Cerebellar nuclear complex (tissue), 1 donor: ENCODE measurements at places on chromosomes 3 and 15.

- DNase-seq: no peak
Observed at GRCh38 chr3:173893066-173893465, 495.5 kb downstream of the NLGN1 start.

GRCh38 chr15:67571648-67572415, 29.3 kb downstream of the MAP2K5 start:
- DNase-seq: no peak

DNA sequence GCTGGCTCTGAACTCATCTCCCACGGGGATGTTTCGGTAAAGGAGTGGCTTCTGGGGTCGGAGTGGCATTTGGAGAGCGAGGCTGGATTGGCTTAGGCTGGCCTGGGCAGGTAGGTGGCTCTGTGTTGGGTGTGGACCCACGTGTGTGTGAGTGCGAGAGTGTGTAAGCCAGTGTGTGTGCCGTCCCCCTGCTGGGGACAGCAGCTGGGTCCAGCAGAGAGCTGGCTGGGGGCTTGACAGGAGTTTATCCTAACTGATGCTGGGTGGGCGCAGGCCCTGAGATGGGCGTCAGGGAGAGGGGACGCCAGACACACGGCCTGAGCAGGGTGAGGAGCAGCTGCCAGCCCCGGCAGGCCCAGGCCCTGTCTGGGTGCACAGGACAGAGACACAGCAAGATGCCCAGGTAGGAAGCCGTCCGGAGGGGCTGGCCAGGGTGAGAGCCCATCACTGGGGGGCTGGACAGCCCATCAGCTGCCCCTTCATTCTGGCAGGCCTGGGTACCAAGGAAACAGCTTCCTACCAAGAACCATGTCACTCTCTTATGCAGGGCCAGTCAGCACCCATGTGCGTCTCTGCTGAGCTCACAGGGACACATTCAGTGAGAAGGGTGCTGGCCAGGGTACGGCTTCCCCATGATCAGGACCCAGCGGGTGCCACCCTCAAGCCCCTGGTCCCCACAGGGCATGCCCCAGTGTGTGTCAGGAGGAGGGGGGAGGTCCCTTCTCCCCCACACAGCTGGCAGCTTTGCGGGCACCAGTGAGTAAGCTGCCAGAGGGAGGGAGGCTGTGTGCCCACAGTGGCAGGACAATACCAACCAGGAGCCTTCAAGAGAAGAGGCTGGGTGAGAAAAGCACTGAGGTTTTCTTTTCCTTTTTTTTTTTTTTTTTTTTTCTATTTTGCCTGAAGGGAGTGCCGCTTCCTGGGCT, 1.1 kb downstream of the PAK6 start:
- DNase-seq: peak; percentile 11

DNA sequence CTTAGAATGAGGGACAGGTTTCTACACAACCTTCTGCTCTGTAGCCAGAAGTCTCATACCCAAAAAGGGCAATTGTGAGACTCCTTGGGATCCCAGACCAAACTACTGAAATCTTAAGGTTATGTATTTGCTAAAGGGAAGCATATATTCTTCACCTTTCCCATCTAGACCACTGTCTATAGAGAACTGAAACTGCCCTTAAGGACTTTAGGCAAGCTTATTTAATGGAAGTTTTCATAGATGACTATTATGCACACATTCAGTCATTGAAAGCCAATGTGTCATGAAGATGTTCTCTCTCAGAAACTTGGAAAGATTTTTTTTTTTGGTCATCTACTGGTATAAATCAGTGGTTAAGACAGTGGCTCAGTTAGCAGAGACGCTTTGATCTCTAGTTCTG, 365.3 kb downstream of the MCTP2 start:
- DNase-seq: no peak

- DNase-seq: no peak
Observed at GRCh38 chr15:73485372-73485771, 42.4 kb downstream of the REC114 start.

DNA sequence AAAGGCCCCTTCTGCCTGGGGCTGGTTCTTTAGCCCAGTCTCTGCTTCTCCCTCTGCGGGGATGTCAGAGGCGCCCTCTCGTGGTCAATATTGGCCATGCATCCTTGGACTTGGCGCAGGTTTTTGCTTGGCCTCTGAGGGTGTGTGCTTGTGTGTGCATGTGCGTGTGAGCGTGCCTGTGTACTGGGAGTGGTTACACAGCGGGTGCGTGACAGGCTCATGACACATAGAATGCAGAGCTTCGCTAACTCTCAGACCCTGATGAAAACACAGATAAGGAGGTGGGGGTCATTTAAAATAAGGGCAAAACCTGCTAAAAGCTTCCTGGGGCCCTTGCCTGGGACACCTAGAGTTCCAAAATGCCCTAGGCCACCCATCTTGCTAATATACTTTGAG, 160.9 kb downstream of the SMAD6 start:
- no peak for DNase-seq

DNA sequence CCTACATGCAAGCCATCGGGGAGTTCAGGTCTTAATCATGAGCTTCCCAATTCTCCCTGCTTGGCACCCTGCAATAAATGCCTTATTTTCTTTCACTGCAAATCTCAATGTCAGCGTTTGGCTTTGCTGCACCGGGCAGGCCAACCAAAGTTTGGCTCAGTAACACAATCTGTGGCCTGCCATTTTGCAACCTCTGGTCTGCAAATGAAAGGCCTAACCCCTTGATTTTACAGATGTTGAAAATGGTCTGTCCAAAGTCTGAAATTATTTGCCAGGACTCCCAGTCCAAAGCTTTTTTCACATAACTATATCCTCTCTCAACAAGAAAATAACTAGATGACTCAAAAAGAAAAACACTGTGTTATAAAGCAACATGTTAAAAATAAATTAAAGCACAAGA, 34.0 kb upstream of the LEKR1 start:
- DNase-seq: no peak

- no peak for DNase-seq
Observed at GRCh38 chr3:24338409-24339130, 156.1 kb downstream of the THRB start.

- DNase-seq: no peak
Observed at GRCh38 chr3:71577011-71577410, 6.5 kb downstream of the FOXP1 start.

DNA sequence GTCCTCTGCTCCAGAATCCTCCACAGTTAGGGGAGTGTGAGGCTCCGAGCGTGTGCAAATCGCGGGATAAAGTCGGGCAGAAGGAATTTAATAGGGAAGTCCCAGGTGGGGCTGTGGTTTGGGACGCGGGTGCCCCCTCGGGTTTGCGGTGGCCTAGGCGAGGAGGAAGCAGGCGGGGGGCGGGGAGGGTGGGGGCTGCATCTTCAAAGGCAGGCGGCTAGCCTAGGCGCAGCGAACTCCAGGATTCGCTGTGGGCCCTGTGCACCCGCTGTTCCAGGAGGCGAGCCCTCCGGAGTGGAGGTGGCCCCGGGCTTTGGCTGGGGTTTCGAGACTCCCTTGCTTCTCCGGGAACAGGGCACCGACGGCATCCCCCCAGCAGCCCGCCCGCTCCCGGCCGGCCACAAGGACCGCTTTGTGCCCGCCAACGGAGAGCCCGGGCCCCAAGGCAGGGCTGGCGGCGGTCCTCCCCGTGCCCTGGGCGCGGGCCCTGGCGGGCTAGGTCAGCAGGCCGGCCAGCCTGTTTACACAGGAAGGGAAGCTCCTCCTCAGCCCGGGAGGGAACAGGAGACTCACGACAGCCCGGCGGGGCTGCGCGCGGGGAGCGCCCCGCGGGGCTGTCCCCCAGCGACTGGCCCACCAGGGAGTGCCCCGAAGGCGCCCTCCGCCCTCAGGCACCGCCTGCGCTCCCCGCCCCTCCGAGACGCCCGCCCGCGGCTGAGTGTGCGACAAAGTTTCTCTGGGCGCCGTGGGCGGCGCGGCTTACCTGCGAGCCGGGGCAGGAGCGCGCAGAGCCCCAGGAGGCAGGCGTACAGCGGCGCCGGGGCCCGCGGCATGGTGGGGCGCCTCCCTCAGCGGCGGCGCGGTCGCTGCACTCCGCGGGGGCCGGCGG, 753 bp downstream of the ITGB5 start:
- no peak for DNase-seq

- no peak for DNase-seq
Observed at GRCh38 chr3:24373198-24373959, 121.3 kb downstream of the THRB start.

DNA sequence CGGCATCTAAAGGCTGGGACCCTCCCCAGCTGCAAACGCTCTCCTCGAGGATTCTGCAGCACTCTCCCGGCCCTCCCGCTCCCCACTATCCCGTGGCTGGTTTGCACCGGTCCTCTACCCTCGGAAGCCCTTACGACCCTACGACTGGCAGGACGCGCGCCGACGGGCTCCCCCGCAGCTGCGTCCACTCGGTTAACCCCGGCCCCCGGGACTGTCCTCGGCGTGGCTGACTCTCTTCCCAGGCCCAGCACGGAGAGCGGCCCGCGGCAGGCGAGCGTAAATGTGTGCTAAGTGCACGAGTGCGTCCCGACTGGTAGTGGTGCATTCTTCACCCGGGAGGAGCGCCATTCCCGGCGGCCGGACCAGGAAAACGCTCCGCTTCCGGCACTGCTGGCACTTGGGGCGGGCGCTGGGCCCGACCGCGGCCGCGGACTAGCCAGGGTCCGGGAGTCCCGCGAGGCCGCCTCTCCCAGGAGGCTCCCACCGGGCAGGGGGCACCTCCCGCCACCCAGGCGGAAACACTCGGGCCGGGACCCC, 508 bp downstream of the GORASP1 start:
- no peak for DNase-seq

GRCh38 chr15:50055332-50055731, 63.7 kb downstream of the ATP8B4 start:
- no peak for DNase-seq

DNA sequence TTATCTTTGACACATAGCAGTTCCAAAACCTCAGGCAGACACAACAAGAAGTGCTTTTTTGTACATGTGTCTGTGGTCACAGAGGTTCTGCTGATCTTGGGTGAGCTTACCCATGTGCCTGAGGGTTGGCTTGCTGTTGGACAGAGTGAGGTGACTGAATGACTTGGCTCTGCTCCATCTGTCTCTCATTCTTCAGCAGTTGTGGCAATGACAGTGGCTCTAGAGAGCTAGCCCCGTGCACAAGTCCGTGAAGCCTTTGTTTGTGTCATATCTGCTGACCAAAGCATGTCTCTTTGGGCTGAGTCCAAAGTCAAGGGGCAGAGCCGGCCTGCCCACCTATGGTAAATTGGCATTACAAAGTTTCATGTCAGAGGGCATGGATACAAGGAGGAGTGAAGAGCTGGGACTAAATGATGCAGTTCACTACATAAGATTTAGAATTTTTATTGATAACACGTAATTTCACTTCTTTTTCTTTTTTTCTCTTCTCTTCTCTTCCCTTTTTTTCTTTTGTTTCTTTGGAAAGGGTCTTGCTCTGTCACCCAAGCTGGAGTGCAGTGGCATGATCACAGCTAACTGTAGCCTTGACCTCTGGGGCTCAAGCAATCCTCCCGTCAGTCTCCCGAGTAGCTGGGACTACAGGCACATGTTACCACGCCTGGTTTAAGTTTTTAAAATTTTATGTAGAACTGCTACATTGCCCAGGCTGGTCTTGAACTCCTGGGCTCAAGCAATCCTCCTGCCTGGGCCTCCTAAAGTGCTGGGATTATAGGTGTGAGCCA, 77.9 kb downstream of the ITPR1 start:
- no peak for DNase-seq

GRCh38 chr15:69478259-69478781, 25.7 kb downstream of the RPLP1 start:
- no peak for DNase-seq

DNA sequence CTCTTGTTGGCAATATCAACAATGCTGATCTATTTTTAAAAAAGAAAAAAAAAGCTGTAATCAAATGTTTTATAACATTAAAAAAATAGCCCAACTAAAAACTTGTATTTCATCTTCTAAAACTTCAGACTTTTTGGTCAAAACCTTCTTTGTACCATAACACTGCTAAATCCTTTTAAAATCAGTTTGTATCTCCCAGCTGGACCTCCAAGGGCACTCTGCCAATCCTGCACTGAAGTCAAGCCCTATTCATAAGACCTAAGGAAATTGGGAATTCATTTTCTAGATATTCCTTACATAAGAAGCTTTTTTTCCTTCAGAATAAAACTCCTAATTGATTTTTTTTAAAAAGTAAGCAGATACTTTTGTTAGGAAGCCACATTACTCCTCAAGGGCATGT, 38.2 kb upstream of the HCLS1 start:
- DNase-seq: no peak

DNA sequence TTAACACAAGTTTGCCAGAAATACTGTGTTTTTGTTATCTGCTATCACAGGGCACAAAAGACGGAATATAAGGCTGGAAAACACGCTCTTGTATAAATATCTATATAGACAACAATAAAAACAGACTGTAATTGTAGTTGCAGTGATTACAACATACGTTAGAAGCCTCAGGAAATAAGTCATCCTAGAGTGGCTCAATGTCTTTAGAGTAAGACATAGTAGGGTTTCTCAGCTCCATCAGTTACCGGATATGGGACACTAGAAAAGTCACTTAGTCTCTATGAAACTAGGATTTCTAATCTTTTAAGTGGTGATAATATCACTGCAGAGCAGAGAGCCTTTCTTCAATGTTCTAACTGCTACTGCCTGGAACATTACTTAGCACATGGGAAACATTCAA, 208.8 kb downstream of the STAG1 start:
- DNase-seq: no peak

DNA sequence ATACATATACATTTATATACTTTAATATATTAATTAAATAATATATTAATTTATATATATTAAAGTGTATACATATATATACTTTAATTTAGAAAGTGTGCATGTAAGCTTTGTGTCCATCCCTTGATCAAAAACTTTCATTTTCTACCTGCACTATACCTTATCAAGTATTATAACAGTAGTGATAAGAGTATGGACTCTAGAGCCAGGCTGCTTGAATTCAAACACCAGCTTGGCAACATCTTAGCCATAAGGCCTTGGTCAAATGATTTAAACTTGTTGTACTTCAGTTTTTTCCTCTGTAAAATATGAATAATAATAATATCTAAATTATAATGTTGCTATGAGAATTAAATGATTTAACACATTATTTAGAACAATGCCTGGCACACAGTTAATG, 327.6 kb upstream of the NECTIN3 start:
- no peak for DNase-seq

- no peak for DNase-seq
Observed at GRCh38 chr3:81684751-81685395, 76.6 kb downstream of the GBE1 start.

GRCh38 chr3:48696601-48697000, 10.9 kb upstream of the NCKIPSD start:
- no peak for DNase-seq

- no peak for DNase-seq
Observed at GRCh38 chr15:45126535-45127158, 3.0 kb downstream of the DUOXA1 start.

DNA sequence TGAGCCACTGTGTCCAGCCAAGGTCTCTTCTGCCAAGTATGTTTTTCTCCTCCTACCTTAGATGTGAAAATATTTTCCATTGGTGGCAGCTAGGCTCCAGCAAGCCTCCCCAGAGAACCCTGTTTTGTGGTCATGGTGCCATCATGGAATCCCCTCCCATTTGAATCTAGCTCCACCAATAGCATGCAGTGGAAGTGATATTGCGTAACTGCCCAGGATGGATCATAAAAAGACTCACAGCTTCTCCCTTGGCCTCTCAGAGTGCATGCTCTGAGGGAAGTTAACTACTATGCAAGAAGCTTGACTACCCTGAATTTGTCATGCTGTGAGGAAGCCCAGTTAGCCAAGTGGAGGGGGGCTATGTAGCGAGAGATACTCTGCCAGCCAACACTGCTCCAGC, 27.5 kb downstream of the CRYGS start:
- DNase-seq: no peak
